NCI-H187 treated with DMSO at 0.1 percent for 48 hours (cell line): ENCODE measurements at places on chromosomes 6 and 20.

DNA sequence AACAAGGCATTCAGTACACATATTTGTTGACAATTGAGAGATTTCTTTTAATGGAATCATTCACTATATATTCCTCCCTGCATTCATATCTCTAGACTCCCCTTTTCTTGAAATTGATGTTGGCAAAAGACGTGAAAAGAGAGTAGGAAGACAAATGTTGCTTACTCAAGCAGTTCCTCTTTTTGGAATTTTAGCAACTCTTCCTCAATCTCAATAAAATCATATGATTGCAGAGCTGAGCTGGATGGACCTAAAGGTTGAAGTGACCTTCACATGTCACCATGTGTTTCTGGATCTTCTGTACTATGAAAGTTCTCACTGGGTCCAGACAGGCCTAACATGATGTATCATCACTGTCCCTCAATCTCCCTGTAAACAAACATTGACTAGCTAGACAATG, 18.6 kb downstream of the ADGRF1 start:
- DNase-seq = no peak

GRCh38 chr6:105921781-105922180, 164.4 kb upstream of the PRDM1 start:
- DNase-seq = no peak

DNA sequence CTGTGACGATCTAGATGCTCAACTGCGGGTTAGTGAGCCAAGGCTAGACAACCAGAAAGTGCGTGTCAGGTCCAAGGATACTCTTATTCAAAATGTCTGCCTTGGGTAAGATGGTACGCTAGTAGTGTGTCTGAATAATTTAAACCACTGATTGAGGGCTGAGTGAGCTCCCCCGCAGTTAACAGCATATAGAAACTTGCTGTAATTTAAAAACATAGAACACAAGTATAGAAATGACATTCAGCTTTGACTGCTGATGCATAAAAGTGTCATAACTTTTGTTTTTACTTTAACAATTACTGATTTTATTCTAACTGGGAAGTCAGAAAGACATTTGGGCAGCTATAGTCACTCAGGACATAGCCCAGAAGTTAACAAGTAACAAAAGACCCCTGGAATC, 45.6 kb upstream of the SLC22A1 start:
- no peak for DNase-seq

DNA sequence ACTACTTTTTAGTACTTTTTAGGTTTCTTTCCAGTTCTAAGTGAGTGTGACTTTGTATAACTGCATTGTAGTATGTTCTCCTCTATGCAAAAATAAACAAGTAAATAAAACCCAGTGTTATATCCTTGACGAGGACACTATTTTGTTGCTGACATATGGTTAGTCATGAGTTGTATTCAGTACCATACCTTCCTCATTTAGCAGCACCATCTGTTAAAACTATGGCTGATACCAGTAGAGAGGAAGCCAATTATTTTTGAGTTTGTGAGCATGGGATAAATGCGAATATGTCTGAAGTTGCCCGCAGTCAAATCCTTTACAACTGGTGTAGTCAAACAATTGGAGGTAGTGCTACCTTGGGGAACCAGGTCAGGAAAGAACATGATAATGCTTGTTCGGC, 74.1 kb downstream of the CDKAL1 start:
- no peak for DNase-seq

DNA sequence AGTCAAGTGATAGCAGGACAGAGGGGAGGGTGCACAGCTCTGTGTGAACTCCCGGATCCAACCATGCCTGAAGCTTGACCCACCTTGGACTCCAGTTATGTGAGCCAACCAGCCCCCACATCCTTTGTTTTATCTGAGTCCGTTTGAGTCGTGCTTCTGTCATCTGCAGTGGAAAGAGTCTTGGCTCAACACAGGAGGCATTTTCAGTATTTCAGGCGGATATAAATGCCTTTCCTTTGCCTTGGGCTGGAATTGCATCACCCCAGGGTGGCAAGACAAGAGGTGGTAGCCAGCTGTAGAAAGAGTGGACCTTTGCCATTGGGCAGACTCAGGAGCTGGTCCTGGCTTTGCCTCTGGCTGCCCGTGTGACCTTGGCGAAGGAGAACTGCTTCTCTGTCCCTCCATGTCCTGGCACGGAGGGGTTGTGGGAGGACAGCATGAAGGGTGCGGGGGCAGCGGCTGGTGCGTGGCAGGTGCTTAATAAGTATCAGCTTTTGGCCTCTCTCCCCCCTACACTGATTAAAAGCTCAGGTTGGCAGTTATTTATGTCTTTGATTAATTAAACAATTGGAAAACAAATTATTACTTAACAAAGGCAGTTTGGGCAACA, 42.6 kb upstream of the APCDD1L start:
- no peak for DNase-seq

- DNase-seq = no peak
Observed at GRCh38 chr6:123925842-123926399, 122.3 kb downstream of the NKAIN2 start.
